ENCODE measurements at places on chromosomes 1 and 21.

DNA sequence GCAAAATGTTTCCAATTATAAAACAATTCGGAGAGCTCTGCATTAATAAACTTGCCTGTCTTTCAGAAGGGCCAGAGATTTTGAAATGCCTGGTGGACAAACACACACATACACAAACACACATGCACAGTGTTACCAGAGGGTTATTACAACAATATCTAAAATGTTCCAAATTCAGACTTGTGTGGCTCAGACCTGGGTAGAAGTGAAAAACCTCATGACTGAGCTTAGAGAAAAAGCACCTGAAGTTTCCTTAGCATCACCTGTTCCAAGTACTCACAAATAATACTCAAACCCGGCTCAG lies 247.9 kb downstream of the FOXD2 start:
- DNase-seq, result no peak

DNA sequence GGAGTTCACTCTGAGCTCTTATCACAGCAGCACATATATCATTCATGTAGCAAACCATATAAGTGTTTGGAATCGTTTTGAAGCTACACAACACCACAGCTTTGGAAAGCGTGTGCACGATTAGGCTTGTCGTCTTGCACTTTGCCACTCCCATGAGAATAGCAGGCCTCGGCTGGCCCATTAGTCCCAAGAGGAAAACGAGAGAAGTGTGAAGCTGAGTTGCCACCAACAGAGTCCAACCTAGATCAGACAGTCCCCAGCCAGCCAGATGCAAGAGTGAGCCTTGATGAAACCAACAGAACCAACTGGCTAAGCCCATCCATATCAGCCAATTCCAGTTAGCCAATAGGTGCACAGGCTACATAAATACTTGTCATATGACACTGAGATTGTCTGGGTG lies 238.4 kb downstream of the C1orf94 start:
- no peak for DNase-seq

- DNase-seq, result no peak
These were observed 166.0 kb downstream of the EDEM3 start for GRCh38 chr1:184588701-184589100.

- peak; percentile 62 for DNase-seq
These were observed at the start of gene CD247 for GRCh38 chr1:167518331-167518700. Gene CD247 (minus strand): TSS chr1:167518529. CDS start chr1:167518465, 64 bp downstream.

- DNase-seq, result no peak
These were observed 128.9 kb upstream of the ATP1B1 start for GRCh38 chr1:168977618-168978017.

DNA sequence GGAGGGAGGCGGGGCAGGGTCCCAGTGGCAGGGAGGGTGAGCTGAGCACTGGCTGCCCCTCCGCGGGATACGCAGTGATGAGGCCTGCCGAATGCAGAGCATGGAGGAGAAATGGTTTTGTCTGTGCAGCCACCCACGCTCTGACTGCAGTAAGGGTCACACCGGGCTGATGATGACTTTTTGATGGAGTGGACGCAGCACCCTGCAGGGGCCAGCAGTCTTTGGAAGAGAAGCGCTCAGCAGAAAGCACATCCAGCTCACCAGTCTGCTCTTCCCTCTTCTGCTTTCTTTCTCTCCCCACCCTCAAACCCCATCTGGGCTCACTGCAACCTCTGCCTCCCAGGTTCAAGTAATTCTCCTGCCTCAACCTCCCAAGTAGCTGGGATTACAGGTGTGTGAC lies 61.9 kb upstream of the ATP1A1 start:
- no peak for DNase-seq

DNA sequence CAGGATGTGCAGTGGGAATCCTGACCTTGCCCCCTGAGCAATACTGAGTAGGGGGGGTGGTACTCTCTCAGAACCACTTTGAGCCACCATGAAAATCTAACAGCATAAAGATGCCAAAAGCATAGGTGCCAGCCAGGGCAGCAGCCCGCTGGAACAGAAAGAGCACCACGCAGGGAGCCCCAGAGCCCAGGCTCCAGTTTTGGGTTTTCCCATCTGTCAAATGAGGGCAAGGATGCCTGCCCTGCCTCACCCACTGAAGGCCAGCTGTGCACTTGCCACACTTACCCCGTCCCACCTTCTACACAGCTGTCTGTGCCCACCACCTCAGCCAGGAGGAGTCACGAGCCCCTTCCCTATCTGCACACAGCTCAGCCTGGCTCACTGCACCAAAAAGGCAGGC lies 20.8 kb downstream of the LRP8 start:
- DNase-seq, result no peak

- DNase-seq, result no peak
These were observed 64.8 kb upstream of the ZNF648 start for GRCh38 chr1:182126272-182126800.

GRCh38 chr1:31441073-31441472 lies 28.1 kb downstream of the SERINC2 start:
- DNase-seq, result no peak

GRCh38 chr1:156499194-156499841 lies 1.3 kb downstream of the MEF2D start:
- DNase-seq, result no peak

DNA sequence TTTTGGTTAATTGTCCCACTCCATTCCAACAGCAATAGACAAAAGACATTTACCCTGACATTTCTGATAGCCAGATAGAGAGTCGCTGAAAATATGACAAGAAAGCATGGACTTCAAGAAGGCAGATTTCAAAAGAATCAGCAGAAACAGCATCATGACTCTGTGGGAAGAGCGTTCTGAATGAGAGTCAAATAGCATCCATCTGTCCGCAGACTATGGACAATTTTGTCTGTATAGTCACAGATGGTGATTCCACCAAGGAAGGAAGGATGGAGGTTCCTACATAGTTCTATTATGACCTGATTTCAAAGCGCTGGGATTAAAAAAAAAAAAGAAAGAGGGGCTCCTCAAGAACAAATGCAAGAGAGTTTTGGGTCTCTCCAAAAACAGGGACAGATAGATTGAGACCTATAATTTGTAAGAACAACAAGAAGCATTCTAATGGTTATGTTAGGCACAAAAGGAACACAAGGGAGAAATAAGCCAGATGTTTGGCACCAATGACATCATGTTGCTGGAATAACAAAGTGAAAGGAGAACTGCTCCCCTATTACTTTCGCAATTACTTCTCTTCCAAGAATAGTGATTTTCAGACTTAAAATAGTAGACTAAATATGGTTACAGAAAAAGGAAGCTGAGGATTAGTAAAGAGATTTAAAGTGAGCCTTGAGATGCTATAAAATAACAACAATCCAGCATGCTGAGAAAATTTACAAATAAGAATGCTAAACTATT lies 28.5 kb downstream of the NIBAN1 start:
- DNase-seq, result no peak

DNA sequence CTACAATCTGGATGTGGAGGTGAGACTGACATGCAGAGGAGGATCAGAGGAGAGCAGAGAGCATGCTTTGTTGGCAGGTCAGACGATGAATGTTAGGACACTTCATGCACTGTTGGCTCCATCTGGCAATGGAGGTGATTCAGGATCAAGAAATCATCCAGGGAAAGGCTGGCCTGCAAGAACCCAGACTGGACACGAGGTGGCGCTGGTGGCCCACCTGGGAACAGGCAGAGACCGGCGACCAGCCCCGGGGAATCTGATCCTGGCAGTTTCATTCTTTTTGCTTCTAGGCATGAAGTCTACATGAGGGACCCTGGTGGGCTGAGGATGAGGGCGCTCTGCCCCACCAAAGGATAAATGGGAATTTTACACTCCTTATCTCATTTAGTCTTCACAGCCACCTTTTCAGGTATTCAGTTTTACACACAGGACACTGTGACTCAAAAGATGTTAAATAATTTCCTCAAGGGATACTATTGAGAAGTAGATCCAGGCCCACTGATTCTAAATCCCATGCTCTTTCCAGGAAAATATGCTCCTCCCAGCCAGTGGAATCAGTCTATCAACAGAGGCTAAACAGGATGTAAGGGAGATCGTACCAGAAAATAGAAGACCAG lies 26.2 kb upstream of the SCMH1 start:
- peak; percentile 36 for DNase-seq

- no peak for DNase-seq
These were observed 2.4 kb upstream of the TMEM52 start for GRCh38 chr1:1921459-1921862.

- no peak for DNase-seq
These were observed 50.2 kb downstream of the AZIN2 start for GRCh38 chr1:33131191-33131590.

GRCh38 chr1:32764826-32765569 lies 52.2 kb downstream of the YARS1 start:
- DNase-seq, result no peak

DNA sequence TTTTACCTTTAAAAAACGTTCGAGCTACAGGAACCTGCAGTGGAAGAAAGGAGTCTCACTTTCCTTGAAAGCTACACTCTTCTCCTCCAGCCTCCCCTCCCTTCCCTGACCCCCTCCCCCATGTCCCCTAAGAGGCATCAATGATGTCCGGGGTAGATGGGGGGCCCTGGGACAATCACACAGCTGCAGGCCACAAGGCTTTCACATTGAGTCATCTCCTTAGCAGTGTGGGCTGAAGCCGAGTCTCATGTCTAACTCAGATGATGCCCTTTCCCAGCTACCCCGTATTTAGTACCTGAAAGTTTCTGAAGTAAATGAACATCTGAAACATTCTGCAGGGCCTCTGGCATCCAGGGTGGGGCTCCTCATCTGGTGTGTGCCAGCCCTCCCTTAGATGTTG lies 6.3 kb upstream of the GPR25 start:
- DNase-seq, result no peak

DNA sequence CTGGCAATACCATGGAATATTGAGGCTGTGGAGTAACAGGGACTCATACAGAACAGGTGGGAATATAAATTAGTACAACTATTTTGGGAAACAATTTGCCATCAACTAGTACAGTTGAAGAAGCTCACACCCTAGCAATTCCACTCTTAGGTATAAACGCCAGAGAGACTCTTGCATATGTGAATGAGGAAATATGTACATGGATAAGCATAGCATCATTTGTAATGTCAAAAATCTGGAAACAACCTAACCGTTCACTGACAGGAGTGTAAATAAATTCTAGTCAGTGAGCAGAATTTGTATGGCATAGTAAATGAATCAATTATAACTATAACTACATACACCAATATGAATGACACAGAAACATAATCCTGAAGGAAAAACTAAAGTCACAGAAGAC lies 83.7 kb downstream of the RAB3GAP2 start:
- DNase-seq, result no peak

DNA sequence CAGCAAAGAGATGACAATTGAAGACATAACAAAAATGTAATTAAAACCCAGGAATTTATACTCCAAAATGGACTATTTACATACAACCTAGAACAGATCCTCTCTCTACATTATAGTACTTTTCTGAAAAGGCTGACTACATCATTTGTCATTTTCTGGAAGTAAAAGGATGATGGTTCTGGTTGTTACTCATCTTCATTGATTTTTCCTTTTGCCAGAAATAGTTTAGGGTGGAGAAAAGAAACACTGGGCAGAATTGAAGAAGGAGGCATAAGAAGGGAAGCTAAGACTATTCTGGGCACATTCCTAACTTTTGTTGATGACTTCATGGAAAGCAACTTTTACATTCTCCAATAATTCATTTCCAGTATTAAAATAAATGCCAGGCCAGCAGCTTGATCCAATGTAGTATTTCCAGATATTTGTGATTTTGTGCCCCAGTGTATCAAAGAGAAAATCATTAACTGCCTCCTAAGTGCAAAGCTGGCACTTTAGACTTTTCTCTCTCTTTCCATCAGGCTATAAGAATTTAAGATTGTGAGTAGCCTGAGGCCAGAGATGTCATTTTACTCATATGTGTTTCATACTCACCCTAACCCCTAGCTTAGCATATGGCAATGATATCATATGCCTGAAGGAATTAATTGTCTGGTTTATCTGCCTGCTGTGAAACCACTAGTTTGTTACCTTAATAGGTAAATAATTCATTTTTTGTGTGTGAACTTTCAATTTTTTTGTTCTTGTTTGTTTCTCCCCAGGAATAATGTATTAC lies 369.5 kb upstream of the LYPLAL1 start:
- no peak for DNase-seq

GRCh38 chr1:172360511-172360910 lies 60.0 kb upstream of the C1orf105 start:
- no peak for DNase-seq

- no peak for DNase-seq
These were observed 135.0 kb downstream of the TGFB2 start for GRCh38 chr1:218480137-218480536.

DNA sequence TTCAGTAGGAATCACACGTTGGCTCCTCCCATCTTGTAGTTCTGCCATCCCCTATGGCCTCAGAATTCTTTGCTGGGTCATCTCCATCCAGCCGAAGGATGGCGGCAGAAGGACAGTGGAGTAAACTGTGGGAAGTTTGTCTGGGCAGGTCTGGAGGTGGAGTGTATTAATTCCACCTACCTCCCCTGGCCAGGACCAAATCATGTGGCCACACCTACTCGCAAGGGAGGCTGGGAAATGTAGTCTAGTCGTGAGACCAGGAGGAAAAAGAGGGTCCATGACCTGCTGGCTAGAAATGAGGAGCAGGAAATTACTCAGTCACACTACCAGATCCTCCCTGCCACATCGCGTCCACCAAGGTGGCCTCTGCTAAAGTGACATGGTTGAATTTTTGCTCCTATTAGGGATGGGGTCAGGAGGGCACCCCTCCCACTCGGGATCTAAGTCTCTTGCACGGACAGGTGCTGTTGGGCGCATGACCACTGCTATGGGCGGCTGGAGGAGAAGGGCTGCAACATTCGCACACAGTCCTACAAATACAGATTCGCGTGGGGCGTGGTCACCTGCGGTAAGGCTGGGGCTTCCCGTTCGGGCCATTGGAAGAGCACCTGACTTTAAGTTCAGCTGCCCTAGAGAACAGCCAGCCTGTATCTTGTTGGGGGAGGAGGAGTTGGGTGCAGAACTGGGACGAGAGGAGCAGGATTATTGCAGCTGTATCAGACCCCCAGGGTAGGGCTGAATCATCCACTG lies 19.5 kb downstream of the PLA2G5 start:
- no peak for DNase-seq

GRCh38 chr1:225876900-225877510 lies 5.2 kb downstream of the TMEM63A start:
- no peak for DNase-seq

All from activated T-helper 1 cell treated with Interleukin-2 at 50 U/mL for 16 hours (primary cell).